ENCODE measurements at places on chromosomes 11 and 22. TPM values are rescaled to one million over a fixed set of nuclear protein-coding genes. Genes with fewer than 3 reads are reported as not detected.

Gene ARHGEF17
- total RNA-seq = 11.5 TPM

Gene NCAM1
- total RNA-seq = not detected

Gene IRAG1
- 0.02 TPM for total RNA-seq

Gene TMPRSS4
- not detected for total RNA-seq
